ENCODE measurements at places on chromosomes 6 and 20. TPM values are rescaled to one million over a fixed set of nuclear protein-coding genes. Genes with fewer than 3 reads are reported as not detected.

DNA sequence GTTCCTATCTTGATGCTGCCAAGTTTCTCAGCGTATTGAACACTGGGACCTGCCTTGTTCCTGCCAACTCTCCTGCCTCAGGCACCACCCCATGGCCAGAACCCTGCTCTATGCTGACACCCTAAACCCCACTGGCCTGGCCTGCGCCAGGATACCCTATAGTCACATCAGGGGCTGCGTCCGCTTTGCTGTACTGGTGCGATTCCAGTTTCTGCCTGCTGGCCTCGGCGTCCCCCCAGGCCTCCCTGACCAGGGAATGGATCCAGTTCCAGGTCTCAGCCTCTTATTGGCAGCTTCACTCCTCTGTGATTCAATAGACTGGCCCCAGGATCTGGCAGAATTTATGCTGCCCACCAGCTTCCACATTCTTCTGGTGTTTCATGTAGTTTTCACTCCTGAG, 55.0 kb downstream of the GPR6 start:
- no peaks in the 10 kb centered on the region for H3K27me3 ChIP-seq
- no peaks in the 10 kb centered on the region for H3K36me3 ChIP-seq
- no peak overlapping the region for H3K27ac ChIP-seq

The GDAP1L1 gene
- total RNA-seq: not detected

DNA sequence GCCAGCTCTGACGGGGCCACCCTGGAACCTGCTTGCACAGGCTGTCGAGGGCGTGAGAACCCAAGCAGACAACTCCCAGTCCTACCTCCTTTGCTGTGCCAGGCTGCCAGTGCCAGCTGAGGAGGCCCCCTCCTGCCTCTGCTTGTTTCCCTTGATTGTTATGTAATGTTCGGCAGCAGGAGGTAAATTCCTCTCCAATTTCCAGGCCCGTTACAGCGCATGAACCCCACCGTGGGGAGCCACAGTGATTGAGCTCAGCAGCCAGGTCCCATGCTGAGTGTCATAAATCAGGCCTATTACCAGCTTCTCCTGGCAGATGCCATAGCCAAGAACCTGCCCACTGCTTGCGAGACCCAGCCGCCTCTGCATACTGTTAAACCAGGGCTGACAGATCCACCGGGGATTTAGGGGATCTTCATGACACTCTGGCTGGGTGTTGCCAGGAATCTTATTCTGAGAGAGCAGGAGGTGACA, 320.5 kb downstream of the DHX35 start:
- no peaks in the 10 kb centered on the region for H3K36me3 ChIP-seq
- no peaks in the 10 kb centered on the region for H3K27me3 ChIP-seq
- H3K27ac ChIP-seq: no peak overlapping the region
- no peak overlapping the region for H3K4me3 ChIP-seq
- no peaks in the 10 kb centered on the region for H3K4me1 ChIP-seq

The LTA gene
- not detected for total RNA-seq

- no peaks in the 10 kb centered on the region for H3K27me3 ChIP-seq
- H3K4me1 ChIP-seq: peaks cover 25% of the 10 kb centered on the region
These were observed 9.4 kb upstream of the TAF8 start for GRCh38 chr6:42040856-42041480.

The SLC22A1 gene
- 0.80 TPM for total RNA-seq

The PHACTR3 gene
- not detected for total RNA-seq

GRCh38 chr6:95805699-95806098, 210.1 kb upstream of the FUT9 start:
- no peaks in the 10 kb centered on the region for H3K36me3 ChIP-seq
- peak overlapping the region; percentile 85 for H3K27ac ChIP-seq
- H3K4me3 ChIP-seq: no peak overlapping the region
- no peaks in the 10 kb centered on the region for H3K27me3 ChIP-seq
- peak; percentile 69 for DNase-seq

- no peak overlapping the region for H3K27ac ChIP-seq
- DNase-seq: no peak
- H3K36me3 ChIP-seq: no peaks in the 10 kb centered on the region
These were observed 42.6 kb downstream of the BMP7 start for GRCh38 chr20:57223648-57224489.

DNA sequence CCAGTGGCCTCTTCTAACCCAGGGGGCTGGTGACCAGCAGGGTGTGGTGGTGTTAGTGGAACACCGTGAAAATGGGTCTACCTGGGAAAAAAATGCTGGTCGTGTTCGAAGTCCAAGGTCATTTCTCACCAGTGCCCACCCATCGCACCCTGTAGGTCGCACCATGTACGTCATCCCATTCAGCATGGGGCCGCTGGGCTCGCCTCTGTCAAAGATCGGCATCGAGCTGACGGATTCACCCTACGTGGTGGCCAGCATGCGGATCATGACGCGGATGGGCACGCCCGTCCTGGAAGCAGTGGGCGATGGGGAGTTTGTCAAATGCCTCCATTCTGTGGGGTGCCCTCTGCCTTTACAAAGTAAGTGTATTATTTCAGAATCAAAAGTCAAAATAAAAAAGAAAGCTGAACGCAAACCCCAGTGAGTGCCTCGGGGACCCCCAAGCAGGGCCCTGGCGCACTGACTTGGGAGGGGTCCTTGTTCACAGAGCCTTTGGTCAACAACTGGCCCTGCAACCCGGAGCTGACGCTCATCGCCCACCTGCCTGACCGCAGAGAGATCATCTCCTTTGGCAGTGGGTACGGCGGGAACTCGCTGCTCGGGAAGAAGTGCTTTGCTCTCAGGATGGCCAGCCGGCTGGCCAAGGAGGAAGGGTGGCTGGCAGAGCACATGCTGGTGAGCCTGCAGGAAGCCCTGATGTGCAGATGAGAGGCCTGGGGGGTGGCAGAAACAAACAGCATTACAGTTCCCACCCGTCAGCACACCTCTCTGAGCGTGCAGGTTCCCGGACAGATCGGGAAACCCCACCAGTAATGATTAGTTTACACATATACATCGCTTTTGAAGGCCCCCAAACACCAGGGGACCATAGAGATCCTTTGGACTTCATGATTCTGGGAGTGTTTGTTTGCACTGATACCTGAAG, 1.9 kb downstream of the PCK1 start:
- H3K4me1 ChIP-seq: peaks cover 93% of the 10 kb centered on the region
- no peak overlapping the region for H3K27ac ChIP-seq
- no peak overlapping the region for H3K4me3 ChIP-seq
- DNase-seq: no peak
- H3K36me3 ChIP-seq: no peaks in the 10 kb centered on the region

The HECA gene
- 0.15 TPM for total RNA-seq

The BEND6 gene
- 0.20 TPM for total RNA-seq

The SNAP25 gene
- not detected for total RNA-seq

- no peak overlapping the region for H3K27ac ChIP-seq
- H3K4me3 ChIP-seq: no peak overlapping the region
- DNase-seq: peak; percentile 65
- H3K36me3 ChIP-seq: no peaks in the 10 kb centered on the region
These were observed 49.7 kb downstream of the OR2B2 start for GRCh38 chr6:27862396-27863066.

The PBX2 gene
- 42.3 TPM for total RNA-seq

GRCh38 chr20:24762371-24762770, 186.7 kb upstream of the CST7 start:
- H3K36me3 ChIP-seq: no peaks in the 10 kb centered on the region
- no peaks in the 10 kb centered on the region for H3K27me3 ChIP-seq
- no peaks in the 10 kb centered on the region for H3K4me1 ChIP-seq
- H3K27ac ChIP-seq: no peak overlapping the region
- H3K4me3 ChIP-seq: no peak overlapping the region

All from HepG2 (cell line).